Left renal pelvis (tissue), 4 donors: ENCODE measurements at places on chromosomes 5 and 9.

DNA sequence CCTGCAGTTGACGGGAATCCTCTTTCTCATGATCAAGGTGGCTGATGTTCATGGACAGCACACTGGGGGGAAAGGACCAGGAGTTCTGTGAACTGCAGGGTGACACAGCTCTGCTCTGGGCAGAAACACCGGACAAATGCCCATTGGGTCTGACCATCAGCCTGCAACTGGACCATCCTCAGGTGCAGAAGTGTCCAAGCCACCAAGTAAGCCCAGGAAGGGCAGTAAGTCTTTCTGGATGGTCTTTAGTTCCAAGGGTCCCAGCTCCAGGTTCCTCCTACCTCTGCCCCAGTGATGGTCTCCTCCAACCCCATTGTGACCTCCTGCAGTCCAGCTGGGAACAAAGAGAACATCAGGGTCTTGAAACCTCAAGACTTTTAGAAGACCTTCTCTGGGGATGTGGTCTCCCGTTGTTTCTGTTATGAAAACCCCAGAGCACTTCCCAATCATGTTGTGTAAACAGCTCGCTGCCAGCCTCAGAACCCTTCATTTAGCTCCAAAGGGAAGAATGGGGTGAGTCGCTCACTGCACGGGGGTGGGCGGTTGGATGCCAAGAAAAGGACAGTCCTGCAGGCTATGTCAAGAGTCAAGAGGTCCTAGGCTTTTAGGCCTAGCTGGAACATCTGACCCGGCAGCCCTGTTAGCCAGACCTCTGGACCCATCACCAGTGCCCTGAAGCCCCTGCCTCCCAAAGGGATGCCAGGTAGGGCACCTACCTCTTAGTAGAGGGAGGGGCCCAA is 41.8 kb upstream of the TCF7 start:
- no peak for DNase-seq

GRCh38 chr5:16520841-16521240 is 55.2 kb upstream of the ZNF622 start:
- no peak for DNase-seq

GRCh38 chr5:179265514-179266290 is 79.6 kb downstream of the ADAMTS2 start:
- peak; percentile 64 for DNase-seq

- DNase-seq, result no peak
These were observed 41.2 kb downstream of the DBH start for GRCh38 chr9:133677126-133678010.

GRCh38 chr5:117662361-117662760 is 1087.7 kb upstream of the SEMA6A start:
- DNase-seq, result no peak

- no peak for DNase-seq
These were observed 45.0 kb upstream of the DMRTA1 start for GRCh38 chr9:22401671-22402070.

GRCh38 chr9:133048595-133048994 is 13.2 kb upstream of the CEL start:
- no peak for DNase-seq
